NCI-H2029 treated with DMSO at 0.1 percent for 48 hours (cell line): ENCODE measurements at places on chromosomes 12 and 14.

- DNase-seq, result no peak
Observed at GRCh38 chr14:42459171-42459685, 852.6 kb downstream of the LRFN5 start.

- DNase-seq, result peak; percentile 49
Observed at GRCh38 chr12:49707128-49707811, at the start of gene FMNL3. TSS of gene FMNL3 (minus strand) at chr12:49707405. CDS start at chr12:49707180, 225 bp downstream.

DNA sequence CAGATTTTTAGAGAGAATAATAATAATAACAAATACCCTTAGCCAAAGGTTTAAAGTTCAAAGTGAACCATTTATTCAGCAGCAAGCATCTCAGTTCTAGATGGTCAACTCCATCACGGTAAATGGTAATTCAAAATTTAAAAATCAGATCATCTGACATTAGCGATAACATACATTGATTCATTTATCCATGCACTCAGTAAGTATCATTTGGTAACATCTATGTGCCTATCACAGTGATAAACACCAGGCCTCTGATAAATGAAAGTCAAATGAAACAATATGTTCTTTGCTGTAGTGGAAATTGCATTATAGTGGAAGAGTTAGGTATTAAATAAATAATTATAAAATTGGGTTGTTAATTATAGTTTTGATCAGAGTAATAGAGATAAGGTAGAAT is 108.8 kb downstream of the CNTN1 start:
- DNase-seq, result no peak

DNA sequence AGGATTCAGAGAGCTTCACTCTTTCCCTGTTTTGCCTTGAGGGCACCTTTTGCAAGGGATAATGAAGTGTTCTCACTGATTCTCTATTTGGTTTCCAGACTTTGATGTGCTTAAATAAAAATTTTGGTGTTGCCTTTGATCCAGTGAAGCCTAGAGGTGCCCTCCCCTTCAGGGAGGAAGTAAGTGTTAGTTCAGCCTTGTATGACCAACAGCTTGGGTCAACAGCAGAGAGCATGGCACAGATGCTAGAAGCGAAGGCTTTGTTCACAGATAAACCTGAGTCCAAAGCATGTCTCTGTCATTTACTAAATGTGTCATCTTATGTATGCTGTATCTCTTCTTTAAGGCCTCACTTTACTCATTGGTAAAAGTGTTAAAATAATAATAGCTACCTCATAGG is 52.8 kb upstream of the STXBP6 start:
- peak; percentile 65 for DNase-seq

DNA sequence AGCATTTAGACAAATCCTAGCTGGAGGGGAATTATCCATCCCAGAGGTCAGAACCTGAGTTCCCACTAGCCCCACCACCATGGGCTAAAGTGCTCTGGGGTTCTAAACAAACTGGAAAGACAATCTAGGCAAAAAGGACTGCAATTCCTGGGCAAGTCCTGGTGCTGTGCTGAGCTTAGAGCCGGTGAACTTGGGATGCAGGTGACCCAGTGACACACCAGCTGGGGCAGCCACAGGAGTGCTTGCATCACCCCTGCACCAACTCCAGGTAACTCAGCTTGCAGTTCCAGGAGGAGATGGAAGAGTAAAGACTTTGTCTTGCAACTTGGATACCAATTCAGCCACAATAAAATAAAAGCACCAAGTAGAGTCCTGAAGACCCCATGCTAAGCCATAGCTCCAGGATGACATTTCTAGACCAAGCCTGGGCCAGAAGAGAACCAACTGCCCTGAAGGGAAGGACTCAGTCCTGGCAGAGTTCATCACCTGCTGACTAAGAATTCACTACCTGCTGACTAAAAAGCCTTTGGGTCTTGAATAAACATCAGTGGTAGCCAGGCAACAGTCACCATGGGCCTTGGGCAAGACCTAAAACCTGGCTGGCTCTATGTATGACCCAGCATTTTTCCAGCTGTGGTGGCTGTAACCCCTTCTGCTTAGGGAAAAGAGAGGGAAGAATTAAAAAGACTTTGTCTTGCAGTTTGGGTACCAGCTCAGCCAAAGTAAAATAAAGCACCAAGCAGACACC is 223.4 kb upstream of the DIO2 start:
- DNase-seq, result no peak

DNA sequence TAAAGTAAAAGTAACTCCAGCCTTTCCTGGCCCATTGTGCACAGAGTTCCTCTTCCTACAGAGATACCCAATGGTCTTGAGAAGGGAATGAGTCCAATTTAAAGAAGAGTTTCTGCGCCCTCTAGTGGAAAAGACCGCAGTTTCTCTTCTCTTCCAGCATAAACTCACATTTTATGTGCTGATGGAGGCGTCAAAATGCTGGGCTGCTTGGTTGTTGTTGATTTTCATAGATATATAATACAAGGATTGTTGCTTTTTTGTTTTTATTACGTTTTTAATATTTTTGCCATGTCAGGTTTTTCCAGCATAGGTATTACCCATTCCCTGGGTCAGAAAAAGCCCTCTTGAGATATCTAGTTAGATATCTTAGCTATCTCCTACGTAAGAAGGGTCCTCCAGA is 356.9 kb upstream of the STXBP6 start:
- DNase-seq, result no peak

DNA sequence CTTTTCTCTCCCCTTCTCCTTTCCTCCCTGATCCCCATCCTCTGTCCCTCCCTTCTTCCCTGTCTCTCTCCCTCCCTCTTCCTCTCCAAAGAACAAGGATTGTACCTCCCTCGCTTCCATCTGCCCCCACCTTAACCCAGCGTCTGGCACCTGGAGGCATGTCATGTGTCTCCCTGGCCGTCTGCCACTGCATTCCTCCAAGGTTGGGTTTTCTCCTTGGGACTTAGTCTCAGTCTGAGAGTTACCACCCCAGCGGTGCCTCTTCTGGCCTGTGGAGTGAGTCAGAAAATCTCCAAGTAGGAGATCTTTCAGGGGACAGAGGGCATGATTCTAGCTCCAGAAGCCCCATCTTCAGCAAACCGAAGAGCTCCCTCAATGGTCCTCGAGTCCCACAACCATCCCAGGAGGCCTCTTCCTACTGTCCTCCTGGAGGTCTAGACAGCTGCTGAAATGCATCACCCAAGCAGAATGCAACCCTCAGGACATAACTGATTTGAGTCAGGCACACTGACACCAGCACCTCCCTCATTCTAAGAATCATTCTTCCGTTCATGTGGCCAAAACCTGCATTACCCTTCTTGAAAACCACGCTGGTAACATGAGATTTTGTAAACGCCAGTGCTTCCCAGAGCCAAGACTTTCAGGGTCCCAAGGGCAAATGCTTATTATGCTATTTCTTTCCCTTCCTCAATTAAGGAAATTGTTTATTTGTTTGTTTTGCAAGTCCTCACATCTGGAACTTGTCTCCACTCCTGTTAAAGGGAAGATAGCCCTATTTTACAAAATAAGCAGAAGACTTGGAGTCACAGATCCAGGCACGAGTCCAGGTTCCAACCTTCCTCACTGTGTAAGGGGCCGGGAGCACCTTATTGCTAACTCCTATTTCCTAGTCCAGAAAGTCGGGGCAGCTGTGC is 463.2 kb downstream of the BCL11B start:
- DNase-seq, result peak; percentile 14

- DNase-seq, result no peak
Observed at GRCh38 chr12:99916555-99916954, 68.2 kb downstream of the ANKS1B start.

DNA sequence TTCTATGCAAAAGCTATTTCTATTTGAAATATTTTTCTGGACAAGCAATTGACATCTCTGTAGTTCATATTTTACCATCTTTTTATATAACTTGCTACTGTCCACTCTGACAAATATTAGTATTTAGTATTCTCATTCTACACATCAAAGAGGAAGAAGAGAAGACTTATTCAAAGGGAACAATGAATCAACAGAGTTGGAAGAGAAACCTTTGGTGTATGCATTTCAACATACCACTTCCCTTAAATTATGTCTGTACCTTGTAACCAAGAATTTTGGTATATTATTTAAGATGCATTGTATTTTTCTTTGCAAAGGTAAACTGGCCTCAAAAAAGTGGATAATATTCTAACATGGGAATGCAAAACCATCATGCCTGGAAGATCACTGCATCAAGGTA is 72.1 kb upstream of the DUSP6 start:
- DNase-seq, result no peak

DNA sequence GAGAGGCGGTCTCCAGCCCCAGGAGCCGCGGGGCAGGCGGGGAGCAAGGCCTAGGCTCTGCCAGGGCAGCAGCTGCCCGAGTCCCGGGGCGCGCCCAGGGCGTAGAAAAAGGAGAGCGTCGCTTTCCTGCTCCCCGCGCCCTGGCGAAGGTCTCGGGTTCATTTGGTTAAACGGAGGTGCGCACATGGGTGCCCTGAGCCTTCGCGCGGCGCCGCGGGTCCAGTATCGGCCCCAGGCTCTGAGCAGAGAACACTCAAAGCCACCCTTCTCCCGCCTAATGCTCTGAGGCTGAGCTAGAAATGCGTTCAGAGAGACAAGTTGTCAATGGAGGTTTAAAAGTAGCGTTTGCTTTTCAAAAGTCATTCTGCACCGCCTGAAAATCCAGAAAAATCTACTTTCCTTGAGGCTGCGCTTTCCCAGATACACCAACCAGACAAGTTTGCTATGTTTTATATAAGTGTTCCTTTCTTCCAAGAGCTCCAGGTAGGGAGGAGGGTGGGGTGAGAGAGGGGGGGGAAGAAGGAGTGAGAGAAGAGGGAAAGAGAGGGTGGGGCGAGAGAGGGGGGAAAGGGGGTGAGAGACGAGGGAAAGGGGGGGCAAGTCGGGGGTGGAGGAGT is 1.5 kb downstream of the TMEM132C start:
- DNase-seq, result no peak

- no peak for DNase-seq
Observed at GRCh38 chr12:29439506-29439905, 58.0 kb downstream of the OVCH1 start.

DNA sequence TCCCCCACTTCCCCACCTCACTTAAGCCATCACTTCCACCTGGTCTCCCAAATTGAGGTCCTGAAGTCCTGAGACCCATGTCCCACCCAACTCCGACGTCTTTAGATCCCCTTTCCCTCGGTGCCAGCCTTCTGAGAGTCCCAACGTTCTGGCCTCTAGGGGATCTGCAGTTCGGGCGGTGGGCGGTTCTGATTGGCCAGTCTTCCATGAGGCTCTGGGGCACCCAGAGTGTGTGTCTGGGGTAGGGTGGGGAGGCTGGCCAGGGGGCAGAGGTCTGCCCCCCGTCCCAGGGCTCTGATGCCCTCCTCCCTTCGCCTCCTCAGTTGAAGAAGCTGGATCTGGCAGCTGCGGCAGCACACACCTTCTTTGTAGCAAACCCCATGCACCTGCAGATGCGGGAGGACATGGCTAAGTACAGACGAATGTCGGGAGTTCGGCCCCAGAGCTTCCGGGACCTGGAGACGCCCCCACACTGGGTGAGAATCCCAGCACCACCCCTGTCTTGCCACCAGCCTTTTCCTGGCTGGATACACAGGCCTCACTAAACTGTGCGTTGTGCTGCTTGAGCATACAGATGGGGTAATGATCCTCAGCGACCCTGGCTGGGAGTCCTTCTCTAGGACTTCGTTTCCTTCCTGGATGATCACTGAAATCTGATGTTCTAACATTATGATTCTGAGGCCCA is 1.5 kb downstream of the P3H3 start:
- DNase-seq, result no peak

DNA sequence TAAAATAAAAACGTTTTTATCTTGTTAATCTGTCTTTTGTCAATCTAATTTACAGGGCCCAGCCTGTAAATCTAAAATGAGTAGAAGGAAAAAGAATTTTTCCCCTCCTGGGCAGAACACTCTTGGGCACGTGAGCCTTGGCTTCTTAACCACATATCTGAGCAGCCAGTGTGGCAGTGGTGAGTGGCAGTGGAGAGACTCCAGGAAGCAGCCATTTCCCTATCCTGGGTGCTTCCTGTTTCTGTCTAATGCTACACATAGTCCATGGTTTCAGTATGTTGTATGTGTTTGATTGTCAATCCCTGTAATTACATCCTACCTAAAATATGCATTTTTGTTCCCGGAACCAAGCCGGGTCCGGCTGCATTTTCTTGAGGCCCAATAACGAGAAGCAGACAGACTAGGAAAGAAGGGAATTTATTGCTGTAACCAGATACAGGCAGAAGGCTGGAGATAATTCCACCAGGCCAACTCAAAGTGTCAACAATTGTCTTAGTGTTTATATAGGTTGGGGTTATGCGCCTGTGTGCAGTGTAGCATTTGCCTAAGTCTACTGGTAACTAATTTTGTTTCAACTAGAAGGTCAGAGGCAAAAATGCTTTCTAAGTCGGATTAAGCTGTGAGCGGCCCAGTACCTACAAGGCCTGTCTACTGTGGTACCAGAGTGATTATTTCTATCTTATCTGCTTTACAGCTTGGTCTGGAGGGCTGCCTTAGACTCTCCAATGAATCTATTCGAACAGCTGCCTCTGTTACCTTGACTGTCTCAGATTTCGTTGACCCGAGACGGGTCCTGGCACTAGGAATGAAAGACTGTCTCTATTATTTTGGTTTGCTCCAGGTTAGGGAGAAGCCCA is 82.4 kb upstream of the RESF1 start:
- peak; percentile 18 for DNase-seq

DNA sequence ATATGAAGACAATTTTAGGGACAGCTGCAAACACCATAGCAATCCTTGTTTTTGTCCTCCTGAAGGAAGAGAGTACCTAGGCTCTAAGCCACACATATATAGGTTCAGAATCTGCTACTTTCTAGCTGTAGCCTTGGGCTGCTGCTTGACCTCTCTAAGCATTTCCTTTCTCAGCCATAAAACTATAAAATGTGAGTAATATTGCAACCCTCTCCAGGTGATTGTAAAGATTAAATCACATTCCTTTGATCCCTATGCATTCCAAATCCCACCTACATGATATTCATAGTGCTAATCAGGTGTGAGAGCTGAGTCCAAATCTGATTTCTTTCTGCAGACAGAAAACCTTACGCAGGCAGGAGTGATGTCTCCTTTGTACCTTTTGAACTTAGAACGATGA is 913.5 kb downstream of the VRK1 start:
- no peak for DNase-seq

- DNase-seq, result no peak
Observed at GRCh38 chr14:54440037-54440436, 1.1 kb downstream of the CNIH1 start.

DNA sequence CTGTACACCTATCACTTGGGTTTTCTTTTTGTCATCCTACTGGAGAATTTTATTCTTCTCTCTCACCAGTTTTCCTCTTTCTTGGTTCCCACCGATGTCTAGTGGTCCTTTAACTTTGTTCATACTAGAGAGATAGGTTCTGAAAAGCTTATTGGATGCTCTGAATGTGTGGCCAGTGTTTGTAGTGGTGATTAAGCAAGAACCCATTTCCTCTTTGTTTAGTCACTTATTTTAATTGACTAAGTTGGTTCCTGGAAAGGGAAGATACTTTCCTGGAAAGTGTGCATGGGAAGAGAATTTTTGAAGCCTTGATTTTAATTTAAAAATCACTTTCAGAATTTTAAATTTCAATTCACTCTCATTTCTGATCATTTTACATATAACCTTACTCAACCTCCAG is 127.2 kb downstream of the OTOGL start:
- no peak for DNase-seq

DNA sequence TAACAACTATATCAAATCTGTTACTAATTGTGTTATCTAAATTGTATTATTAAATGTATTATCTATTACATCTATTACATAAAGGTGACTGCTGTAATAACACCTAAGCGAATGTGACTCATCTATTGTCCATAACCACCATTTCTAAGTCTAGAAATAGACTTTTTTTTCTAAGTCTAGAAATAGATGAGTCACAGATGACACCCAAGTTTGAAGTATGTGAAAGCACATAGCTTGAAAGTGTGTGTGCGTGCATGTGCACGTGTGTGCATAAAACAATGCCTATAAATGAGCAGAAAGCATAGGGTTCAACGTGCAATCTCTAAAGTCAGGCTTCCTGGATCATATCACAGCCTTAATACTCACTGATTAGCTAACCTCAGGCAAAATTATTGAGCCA is 451.3 kb upstream of the USP15 start:
- DNase-seq, result no peak
